Glomerular endothelial cell (primary cell): ENCODE measurements at places on chromosomes 5 and 9. TPM values are rescaled to one million over a fixed set of nuclear protein-coding genes. Genes with fewer than 3 reads are reported as not detected.

CDH6 gene
- total RNA-seq = 6.7 and 22.1 TPM in 2 replicates

CNOT6 gene
- total RNA-seq = 17.2 and 20.1 TPM in 2 replicates

FKTN gene
- 7.9 and 9.9 TPM in 2 replicates for total RNA-seq

IRX2 gene
- 0.23 TPM in 1 of 2 replicates, not detected in the other for total RNA-seq

DNA sequence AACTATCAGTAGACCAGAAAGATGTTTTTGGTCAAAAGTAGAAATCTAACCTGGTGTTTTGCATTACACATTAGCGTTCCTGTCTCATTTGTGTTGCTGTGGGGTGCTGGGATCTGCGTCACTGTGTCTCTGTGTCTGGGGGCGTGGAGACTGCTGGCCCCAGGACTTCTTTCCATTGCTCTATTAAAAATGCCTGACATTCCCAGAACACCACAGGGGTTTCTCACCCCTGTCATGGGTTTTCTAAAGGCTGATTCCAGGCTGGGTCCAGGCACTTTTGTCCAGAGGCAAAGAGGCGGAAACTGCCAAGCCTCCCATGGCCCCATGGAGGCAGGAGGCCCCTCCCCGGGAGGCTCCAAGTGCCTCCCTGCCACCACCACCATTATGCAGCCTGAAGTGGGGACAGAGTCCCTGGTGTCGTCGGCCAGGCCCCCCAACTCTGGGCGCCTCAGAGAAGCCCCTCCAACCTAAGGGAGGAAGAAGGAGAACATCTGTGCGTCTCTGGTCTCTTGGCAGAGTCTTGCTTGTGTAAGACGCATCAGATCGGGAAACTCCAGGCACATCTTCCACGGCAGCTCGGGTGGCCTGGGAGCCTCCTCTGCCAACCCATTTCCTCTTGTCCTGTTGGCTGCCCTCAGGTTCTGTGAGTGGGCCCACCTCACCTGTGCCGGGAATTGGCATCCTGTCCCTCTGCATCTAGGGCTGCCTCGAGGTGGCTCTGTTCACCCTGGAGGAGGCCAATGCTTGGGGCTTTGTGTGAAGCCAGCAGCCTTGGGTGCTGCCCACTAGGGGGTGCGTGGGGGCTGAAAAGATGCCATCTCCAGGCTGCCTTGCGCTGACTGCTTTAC is 13.8 kb upstream of the PLEKHG4B start:
- DNase-seq = no peak

DNA sequence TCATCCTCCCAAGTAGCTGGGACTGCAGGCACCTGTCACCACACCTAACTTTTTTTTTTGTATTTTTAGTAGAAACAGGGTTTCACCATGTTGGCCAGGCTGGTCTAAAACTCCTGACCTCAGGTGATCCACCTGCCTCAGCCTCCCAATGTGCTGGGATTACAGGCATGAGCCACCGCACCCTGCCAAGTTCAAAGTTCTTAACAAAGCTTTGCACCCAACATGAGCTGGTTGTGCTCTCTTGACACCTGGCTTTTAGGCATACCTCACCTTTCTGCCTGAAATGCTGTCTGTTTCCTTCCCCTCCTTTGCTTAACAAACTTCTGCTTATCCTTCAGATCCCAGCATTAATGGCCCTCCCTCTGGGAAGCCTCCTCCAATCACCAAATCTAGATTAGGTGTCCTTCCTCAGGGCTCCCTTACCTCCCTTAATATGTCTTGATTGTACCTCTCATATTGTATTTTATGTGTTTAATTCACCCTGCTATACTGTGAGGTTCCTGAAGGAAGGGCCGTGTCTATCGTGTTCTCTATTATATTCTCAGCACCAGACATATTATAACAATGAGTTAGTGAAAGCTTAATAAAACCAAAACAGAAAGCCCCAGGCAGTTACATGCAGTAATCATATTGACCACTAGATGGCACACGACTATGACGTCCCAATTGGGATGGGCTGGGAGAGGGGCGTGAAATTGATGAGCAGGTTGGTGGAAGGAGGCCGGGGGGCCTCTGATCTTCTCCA is 62.9 kb upstream of the PPARGC1B start:
- DNase-seq = peak; percentile 41

- DNase-seq = no peak
These were observed 18.1 kb downstream of the GCNT4 start for GRCh38 chr5:75034137-75034739.

GRCh38 chr5:5364932-5365331 is 57.5 kb upstream of the ICE1 start:
- DNase-seq = no peak

DNA sequence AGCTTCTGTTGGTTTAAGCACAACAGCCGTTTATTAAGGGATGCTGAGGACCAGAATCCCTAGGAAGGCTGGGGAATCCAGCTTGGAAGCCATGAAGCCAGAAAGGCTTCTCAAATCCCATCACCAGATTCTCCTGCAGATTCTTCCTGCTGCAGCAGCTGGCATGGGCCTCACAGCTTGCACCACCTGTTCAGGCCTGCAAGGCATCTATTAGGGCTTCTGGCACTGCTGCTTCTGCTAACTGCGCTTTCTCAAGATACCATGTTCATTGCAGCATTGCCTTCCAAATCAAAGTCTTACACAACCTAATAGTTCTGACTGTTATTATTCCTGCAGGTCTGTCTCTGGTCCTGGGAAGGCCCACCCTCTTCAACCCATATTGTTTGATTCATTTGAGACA is 51.2 kb upstream of the ZNF366 start:
- no peak for DNase-seq

DNA sequence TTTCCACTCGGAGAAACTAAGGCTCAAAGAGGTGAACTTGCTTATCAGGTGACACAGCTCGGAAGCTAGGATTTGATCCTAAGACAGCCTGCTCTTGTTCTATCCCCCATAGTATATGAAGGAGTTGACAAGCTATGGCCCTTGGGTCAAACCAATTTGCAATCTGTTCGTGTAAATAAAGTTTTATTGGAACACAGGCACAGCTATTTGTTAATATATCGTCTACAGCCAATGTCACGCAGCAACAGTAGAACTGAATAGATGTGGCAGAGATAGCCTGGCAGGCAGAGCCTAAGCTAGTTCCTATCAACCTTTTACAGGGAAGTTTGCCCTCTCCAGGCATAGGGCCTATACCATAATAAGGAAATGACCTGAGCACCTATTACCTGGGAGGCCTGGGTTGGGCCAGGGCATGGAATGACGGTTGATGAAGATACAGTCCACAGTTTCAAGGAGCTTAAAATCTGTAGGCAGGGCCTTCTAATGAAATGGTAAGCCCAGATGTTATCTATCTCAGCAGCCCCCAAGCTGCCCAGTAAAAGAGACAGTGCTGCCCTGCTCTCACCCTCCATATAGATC is 179.0 kb downstream of the TTLL11 start:
- no peak for DNase-seq

DNA sequence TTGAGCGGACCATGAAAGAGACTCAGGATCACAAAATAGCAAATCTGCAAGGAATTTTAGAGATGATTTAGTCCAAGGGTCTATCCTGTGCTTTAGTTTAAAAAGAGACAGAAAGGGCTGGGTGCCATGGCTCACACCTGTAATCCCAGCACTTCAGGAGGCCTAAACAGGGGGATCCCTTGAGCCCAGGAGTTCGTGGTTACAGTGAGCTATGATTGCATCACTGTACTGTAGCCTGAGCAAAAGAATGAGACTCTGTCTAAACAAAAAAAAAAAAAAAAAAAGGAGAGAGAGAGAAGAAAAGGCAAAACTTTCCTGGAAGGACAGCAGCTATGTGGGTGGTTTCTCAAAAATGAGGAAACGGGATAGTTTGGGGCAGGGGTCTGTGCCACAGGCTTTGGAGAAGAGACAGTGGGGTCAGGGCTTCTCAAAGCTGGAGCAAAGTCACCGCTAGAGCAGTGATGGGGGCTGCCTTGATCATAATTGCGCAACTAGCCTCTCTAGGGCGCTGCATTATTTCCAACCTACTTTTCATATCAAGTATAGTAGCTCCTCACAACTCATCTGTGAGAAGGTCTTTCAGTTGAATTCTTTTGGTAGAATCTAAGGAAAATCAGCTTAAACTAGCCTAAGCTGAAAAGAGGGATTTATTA is 8.5 kb upstream of the ANKH start:
- DNase-seq = no peak

GRCh38 chr9:135801070-135801469 is 99.1 kb downstream of the KCNT1 start:
- no peak for DNase-seq

GRCh38 chr9:74951725-74952151 is 974 bp downstream of the C9orf40 start:
- no peak for DNase-seq

DNA sequence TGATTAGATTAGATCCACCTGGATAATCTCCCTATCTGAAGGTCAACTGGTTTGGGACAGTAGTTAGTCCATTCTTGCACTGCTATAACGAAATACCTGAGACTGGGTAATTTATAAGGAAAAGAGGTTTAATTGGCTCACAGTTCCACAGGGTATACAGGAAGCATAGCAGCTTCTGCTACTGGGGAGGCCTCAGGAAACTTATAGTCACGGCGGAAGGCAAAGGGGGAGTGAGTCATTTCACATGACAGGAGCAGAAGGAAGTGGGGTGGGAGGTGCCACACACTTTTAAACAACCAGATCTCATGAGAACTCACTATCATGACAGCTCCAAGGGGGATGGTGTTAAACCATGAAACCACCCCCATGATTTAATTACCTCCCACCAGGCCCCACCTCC is 9.9 kb downstream of the C9orf40 start:
- no peak for DNase-seq

GRCh38 chr5:78514427-78515330 is 133.9 kb downstream of the LHFPL2 start:
- DNase-seq = no peak
